ENCODE measurements at places on chromosomes 3 and 15.

GRCh38 chr15:42088801-42089640 lies 5.3 kb downstream of the PLA2G4D start:
- DNase-seq: no peak

GRCh38 chr3:152301745-152302181 lies 33.0 kb downstream of the MBNL1 start:
- no peak for DNase-seq

DNA sequence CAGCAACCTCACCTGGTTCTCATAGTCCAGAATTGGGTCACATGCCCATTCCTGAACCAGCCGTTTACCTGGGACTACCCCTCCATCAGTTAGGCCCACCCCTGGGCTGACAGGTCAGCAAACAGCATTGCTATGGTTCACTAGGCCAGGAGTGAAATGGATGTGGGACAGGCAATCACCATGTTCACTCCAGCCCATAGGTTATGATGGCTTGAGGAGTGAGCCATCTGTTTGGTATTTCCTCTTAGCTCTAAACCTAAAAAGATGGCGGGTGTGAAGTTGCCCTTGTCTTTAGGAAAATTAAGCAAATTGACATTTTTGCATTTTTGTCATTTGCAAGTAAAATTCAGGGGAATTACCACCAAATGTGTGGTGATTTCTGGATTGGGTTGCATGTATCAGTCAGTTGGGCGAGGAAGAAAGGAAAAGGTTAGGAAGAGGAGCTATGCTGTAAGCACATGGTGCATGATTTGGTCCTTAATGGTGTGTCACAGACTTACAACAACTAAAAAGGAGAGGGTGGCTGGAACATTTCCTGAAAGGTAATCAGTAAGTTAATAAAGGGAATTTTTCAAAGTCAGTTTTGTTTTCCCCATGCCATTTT lies 17.2 kb downstream of the NXPE3 start:
- no peak for DNase-seq

DNA sequence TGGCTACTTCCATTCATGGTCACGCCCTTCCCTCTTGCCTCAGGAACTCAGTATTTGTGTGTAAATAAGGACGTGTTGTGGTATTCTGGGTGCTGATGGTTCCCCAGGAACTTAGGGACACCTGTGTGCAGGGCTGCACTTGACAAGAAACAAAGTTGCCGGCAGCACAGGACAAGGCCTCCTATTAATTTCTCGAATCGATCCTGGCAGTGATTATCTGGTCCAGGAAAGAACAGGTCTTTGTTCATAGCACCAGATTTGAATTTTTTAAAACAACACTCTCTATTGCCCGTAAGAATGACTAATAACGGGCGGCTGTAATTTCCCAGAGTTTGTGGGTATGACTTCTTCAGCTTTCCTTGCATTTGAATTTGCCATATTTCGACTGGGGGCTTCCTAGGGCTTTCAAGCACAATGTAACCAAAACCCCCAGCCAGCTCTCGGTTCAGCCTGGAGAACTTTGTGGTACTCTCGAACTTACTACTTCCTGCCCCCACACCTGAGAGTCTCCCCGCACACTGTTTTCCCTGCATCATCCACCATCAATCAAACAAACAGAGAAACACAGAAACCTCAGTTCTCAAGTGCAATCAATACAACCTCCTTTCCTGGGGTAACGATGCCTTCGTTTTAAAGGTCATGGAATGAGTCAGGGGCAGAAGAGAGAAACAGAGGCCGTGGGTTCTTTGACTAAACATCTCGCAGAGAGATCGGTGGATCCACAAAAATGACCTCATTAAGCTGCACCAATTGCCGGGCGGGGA lies 241.7 kb upstream of the ICE2 start:
- peak; percentile 27 for DNase-seq

DNA sequence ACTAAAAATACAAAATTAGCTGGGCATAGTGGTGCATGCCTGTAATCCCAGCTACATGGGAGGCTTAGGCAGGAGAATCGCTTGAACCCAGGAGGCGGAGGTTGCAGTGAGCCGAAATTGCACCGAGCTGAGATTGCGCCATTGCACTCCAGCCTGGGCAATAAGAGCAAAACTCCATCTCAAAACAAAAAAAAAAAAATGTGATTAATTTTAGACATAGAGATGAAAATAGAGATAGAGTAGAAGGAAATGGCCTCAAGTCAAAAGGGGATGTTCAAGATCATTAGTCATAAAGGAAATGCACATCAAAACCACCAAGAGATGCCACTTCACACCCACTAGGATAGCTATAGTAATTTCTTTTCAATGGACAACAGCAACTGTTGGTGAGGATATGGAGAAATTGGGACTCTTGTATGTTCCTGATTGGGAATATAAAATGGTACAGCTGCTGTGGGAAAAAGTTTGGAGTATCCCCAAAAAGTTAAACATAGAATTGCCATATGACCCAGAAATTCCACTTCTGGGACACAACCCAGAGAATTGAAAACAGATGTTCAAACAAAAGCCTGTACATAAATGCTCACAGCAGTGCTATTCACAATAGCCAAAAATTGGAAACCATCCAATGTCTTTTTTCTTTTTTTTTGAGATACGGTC lies 55.4 kb downstream of the ABHD2 start:
- no peak for DNase-seq

DNA sequence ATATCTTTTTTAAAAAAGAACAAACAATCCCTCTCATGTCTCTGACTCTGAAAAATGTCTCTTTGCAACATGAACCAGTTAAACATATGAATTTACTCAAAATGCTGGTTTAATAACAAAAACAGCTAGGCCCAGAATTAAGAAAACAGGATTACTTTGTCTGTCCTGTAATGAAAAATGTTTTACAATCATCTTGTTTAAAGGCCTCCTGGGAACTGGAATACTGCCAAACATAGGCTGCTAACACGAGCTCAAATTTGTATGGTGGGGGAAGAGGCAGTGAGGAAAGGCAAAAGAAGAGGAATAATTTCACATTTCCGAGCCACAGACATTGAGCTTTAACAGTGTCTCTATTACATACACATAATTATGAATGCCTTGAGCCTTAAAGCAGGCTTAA lies 61.7 kb upstream of the PPIB start:
- no peak for DNase-seq
